ENCODE measurements at places on chromosomes 7 and 10. TPM values are rescaled to one million over a fixed set of nuclear protein-coding genes. Genes with fewer than 3 reads are reported as not detected.

CCDC7 gene
- 3.9 TPM for total RNA-seq

AKR1C4 gene
- not detected for total RNA-seq

PRKAR2B gene
- total RNA-seq, result 37.6 TPM

MAP3K8 gene
- total RNA-seq, result 2.4 TPM
